ENCODE measurements at places on chromosomes 4 and X.

DNA sequence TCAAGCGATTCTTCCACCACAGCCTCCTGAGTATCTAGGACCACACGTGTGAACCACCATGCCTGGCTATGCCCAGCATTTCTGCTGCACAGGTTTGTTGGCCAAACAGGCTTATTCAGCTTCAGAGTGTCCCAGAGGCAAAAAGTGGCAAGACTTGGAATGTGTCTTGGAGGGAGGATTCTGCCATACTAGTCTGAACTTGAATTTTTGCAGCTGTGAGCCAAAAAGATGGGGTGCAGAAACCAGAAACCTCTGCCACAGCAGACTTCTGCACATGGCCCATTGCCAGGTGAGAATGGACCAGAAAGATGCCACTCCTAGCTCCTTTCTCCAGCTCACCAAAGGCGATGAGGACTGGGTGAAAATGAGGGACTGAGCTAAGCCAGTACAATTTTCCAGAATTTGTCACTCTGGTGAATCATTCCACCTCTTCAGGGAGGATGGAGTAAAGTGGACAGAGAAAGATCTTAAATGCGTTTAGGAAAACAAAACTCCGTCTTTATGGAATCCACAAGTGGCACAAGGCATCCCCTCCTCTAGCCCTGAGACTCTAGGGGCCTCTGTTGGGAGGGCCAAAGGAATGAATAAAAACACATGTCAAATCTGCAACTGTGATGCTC is 369.1 kb upstream of the CLNK start:
- no peak for DNase-seq

- no peak for DNase-seq
Measured at GRCh38 chr4:67566335-67566734, 7.8 kb downstream of the STAP1 start.

GRCh38 chr4:21856301-21856700 is 92.3 kb downstream of the KCNIP4 start:
- DNase-seq: no peak

DNA sequence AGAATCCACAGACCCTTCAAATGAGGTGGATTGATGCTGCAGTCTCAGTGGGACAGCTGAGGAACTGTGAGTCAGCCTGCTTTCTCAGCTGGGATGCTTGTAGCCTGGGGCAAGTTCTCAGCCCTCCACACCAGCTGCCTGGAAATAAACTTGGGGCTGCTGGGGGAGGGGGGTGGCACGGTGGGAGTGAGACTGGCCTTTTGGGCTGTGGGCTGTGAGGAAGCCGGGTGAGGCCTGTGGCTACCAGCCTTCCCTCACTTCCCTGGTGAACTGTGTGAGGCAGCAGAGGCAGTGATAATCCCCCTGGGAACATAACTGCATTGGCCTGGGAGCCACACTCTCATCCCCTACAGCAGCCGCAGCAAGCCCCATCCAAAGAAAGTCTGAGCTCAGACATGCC is 114.5 kb upstream of the GUCY1A1 start:
- peak; percentile 52 for DNase-seq

- DNase-seq: peak; percentile 27
Measured at GRCh38 chr4:150746156-150746555, 164.2 kb downstream of the MAB21L2 start.

DNA sequence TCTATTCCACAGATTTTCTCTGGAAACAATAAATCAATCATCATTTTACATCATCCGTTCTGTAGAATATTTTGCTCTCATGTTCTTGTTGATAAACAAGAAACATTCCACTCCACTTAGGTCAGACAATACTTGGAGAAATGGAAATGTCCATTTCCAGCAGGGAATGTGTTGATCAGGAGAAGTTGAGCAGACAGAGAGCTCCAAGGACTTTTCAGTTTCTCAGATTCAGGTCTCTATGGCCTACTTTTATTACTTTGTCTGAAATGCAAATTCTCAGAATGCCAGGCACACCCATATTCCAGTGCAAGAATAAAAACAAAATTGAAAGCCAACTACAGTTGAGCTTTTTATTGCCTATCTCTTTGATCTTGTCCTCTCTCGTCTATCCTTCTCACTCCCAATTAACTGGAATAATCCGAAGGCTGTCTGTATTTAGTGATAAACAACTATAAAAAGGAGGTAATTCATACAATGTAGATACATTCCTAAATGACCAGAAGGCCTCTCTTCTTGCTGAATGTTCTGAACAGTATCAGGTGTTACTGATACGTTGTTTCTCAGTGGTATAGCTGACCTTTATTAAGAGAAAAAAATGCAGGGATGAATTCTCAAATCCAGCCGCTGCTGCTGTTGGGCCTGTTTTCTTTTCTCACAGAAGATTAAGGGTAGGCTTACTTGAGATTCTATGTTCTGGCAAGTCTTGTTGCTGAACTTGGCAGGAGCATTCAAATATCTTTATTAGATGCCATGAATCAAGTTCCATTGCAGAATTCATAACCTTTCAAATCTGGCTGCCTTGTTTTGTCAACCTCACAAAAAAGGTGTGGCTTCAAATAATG is 72.1 kb downstream of the HPGD start:
- DNase-seq: no peak

GRCh38 chrX:21989384-21989783 is 42.7 kb upstream of the PHEX start:
- no peak for DNase-seq

DNA sequence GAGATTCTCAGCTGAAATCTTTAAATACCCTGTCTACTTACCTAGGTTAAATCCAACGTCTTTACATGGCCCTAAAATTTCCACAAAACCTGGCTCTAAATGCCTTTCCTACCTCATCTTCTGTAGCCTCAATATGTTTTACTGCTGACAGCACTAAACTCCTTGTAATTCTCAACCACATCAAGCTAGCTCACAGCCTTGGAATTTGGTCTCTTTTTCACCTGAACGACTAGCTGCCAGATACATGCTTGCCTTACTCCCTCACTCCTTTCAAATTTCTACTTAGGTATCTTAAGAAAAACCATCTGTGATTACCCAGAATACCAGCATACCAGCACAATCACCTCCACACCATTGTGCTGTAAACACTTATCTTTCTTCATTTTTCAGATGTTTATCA is 635.6 kb upstream of the PCDH10 start:
- DNase-seq: no peak

DNA sequence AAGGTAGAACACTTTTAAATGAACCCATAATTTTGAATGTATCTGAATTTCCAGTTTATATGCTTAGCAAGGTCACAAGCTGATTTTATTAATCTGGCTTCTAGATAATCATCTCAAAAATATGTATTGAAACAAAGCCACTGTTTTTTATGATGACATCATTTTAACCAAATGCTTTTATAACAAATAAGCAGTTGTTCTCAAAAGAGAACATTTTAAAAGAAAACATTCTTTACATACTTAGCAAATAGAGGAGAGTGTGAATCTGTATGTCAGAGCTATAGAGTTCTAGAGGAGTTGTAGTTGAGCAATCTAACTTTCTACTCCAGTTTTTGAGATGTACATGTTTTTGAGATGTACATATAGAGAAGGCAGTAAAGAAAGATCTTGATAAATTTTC is 42.5 kb downstream of the LAMP2 start:
- peak; percentile 1 for DNase-seq

DNA sequence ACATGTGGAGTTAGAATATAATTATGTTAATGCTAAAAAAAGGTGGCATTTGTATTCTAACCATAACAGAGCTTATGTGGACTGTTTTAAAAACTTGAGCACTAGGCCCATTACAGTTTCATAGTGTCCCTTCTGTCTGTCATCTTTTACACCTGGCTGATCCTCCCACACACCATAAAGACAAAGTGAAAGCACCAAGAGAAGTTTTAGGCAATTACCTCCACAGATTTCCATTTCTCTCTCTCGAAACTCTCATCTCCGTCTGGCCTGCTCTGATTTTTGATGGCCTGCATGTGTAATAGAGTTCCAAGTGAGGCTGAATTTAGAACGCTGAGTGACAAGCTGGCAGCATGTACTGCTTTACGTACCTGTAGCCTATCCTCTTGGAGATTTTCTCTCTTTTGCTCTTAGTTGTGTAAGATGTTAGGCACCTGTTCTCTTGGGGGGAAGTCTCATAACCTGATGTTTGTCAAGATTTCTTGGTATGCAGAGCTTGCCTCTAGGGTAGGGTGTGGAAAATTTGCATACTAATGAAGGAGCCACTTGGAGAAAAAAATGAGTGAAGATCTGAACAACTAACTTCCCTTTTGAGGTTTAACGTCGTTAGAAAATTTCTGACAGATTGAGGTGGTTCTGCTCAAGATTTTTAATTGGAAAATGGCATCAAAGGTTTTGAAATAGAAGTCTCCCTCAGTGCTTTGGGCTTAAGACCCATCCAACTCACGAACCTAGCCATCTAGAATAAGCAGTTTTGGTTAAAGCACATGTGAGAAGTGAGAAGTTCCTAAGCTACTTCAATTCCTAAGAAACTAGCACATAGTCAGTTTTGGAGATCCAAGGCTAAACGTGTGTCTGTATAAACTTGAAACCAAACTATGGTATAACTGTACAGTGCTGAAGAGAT is 57.6 kb upstream of the RAP1GDS1 start:
- no peak for DNase-seq

DNA sequence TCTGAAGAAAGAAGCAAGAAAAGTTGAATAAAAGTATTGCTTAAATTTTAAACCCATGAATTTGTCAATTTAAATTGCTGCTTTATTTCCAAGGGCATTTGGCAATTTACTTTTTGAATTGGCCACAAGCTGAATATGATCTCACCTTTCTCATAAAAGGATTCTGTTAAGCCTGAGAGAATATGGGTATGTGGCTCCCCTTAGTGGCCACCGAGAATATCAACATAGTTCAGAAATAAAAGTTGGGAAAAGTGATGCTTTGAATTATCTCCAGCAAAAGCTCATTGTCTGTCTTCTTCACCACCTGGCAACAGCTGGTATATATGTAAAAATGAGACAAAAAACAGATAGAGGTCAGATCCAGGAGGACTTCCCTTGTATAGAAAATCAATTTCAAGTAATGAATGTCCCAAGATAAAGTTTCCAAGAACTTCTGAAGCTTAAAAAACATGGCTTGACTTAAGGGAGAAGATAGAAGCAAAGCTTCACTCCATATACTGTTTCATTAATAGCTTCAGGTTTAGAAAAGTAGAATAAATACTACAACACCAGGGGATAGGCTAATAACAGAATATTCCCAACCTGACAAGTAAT is 290.7 kb upstream of the FAM241A start:
- DNase-seq: peak; percentile 63

- DNase-seq: peak; percentile 83
Measured at GRCh38 chr4:145878501-145879435, 59.9 kb downstream of the ZNF827 start.

- DNase-seq: peak; percentile 61
Measured at GRCh38 chrX:47633689-47634590, 4.2 kb upstream of the CFP start.

DNA sequence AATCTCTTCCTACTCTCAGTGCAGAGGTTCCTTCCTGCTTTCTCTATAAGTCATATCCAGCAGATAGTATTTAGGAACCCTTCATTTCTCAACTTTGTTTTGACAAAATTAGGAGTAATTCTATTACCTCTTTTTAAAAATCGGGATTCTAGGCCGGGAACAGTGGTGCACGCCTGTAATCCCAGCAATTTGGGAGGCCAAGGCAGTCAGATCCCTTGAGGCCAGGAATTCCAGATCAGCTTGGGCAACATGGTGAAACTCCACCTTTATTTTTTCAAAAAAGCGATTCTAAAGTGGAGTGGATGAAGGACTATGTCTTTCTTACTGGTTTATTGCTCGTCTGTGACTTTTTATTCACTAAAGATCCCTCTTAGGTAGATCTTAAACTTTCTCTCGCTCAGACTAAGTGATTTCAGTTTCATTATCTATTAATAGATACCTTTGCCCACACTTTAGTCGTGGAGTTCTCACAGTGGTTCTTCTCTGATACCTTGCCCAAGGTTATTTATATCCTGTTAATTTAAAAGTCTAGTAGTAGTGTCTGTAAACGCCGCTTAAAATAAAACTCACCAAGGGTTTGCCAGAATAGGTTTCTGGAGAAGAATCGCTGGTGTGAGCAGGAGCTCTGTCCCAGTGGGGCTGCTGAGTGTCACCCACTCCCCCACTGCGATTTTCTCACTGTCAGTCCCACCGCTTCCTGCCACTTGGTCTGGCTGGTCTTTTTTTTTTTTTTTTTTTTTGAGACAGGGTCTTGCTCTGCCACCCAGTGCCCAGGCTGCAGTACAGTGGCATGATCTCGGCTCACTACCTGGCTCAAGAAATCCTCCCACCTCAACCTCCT is 27.0 kb upstream of the TMEM131L start:
- DNase-seq: no peak

DNA sequence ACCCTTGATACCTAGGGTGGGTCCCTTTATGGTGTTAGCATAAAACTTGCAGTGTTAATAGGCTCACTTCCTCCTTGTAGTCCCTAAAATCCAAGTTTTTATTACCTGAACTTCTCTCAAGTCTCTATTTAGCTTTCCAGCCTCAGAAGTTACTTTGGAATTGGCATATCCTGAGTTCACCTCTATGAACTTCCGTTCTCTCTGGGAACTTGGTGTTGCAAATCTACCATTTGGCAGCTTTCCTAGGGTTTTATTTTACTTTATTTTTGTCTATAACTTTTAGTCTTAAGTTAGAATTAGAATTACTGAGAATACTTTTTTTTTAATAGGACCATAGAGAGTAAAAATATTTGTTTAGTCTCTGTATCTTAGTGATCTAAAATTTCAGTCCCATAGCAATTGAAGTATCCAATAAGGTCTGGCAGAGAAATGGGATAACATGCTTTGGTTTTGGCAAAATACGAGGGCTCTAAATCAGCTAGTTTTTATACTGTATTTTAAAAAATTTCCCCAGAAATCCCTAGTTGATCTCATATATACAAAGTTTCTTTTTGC is 30.3 kb upstream of the NAF1 start:
- no peak for DNase-seq

- no peak for DNase-seq
Measured at GRCh38 chr4:60992037-60992436, 208.1 kb upstream of the ADGRL3 start.

DNA sequence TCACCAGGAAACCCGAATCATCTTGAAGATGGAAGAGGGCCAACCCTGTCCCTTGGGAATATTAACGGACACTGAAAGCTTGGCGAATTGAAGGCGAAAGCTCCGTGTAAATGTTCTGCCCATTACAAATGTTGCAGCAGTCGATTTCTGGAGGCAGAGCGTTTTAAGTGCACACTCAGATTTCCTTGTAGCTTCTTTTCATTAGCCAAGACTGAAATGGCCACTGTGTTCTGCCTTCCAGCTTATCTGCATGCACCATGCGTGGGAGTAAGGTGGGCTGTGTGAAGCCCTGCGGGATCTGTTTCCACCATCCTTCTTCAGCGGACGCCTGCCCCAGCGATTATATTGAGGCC is 1.3 kb downstream of the SMIM20 start:
- DNase-seq: peak; percentile 86

- DNase-seq: no peak
Measured at GRCh38 chrX:95332530-95332929, 1352.1 kb upstream of the DIAPH2 start.

- no peak for DNase-seq
Measured at GRCh38 chr4:30765022-30765421, 44.9 kb downstream of the PCDH7 start.

DNA sequence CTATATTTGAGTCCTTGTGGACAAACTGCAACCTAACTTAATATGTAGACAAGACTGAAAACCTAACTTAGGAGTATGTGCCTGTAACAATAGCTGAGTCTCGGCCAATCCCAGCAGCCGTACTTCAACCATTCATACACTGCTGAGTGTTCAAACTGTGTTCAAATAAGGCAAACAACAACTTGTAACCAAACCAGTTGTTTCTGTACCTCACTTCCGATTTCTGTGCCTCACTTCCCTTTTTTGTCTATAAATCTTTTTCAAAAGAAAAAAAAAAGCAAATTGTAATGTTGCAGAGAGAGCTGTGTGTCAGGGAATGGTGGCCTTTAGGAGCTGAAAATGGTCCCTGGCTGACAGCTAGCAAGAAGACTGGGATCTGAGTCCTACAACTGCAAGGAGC is 46.0 kb downstream of the GEMIN8 start:
- DNase-seq: no peak

Measured in fibroblast of mammary gland (primary cell).